ENCODE measurements at places on chromosomes 1 and 21.

- DNase-seq: no peak
Observed at GRCh38 chr1:205692423-205692822, 12.1 kb upstream of the SLC45A3 start.

DNA sequence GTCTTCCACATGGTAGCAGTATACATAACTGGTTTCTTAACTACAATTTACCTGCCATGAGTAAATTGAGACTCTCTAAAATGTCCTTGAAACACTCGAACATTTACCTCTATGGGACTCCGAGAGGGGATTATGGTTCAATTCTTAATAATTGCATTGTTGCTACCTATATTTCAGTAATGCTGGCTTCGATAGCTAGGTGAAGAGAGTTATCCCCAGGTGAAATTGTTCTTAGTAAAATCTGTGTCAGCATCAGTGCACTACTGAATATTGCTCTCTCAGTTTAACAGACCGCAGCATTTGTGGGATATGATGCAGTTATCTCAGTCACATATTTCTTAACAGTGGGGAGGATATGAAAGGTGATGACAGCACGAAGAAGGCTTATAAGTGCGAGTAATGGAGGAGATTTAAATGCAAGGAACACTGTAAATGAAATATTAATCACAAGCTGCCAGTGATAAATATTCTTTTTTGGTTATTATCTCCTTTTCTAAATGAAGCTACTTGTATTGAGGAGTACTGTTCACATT lies 801.9 kb downstream of the BRINP3 start:
- no peak for DNase-seq

GRCh38 chr1:153210206-153210605 lies 7.0 kb downstream of the LELP1 start:
- no peak for DNase-seq

DNA sequence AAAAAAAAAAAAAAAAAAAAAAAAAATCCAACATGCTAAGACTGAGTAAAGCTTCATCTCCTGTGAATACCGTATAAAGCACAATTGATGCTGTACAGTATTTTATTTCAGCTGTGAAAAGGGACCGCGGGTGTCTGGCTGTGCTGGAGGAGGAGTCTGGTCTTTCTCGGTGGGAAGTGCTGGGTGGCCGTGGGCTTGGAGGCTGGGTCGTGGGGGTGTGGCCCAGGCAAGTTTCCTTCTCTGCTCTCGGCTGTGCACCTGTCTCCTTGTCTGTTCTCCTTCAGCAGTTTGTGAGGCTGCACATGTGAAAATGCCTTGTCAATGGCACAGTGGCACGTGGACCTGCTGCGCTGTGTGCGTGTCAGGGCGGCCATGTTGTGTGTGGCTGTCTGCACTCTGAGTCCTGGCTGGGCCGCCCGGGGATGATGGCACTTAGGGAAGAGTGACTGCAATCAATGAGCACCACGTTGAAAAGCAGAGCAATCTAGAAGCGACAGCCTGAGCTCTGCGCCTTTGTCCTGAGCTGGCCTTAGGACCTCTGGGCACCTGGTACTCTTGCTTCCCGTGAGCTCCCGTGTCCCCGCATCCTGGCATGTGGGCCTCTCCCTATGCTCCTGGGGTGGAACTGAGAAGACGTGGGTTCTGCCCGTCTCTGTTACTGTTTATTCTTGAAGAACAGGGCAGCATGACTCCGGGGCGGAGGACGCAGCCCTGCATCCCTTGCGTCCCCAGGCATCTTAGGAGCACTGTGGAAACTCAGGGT lies 14.5 kb downstream of the AGPAT3 start:
- no peak for DNase-seq

DNA sequence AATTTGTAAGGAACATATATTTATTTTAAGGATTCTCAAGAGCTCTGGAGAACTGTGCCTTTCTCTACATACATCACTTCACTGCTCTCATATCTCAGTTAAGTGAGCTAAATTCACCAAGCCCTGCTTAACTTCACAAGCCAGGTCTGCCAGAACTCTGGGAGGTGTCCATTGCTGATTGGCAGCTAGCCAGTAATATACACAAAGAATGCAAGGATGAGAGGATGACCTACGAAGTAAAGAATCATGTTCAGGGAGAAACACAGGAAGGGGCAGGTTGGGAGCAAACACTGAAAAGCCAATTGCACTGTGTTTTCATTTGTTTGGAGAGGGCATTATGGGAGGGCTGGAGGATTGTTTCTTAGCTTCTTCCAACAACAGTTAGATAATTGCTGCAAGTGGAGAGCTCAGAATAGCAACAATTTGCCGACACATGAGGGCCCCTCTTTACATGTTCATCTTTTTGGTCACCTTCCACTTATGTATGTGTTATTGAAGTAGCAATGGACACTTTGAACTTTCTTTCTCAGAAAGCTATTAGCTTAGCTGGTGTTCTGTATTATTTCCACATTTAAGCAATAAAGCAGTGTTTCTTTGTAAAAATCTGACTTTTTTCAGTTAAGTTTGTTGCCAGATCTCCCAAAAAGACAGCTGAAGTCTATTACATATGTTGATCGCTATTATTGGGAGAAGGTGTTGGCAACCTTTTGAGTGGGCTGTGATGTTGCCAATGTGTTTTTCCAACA lies 254.8 kb downstream of the LTN1 start:
- peak; percentile 18 for DNase-seq

DNA sequence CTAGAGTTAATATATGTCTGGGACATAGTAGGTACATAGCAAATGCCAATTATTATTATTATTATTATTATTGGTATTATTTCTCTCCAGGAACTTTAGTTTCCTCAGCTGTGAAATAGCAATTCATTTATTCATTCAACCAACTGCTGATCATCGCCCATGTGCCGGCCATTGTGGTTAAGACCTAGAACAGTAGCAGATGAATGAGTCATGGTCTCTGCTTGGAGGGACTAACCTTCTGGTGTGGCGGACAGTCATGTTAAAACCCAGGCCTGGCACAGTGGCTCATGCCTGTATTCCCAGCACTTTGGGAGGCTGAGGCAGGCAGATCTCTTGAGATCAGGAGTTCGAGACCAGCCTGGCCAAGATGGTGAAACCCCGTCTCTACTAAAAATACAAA lies 23.8 kb upstream of the LDLRAP1 start:
- peak; percentile 79 for DNase-seq

DNA sequence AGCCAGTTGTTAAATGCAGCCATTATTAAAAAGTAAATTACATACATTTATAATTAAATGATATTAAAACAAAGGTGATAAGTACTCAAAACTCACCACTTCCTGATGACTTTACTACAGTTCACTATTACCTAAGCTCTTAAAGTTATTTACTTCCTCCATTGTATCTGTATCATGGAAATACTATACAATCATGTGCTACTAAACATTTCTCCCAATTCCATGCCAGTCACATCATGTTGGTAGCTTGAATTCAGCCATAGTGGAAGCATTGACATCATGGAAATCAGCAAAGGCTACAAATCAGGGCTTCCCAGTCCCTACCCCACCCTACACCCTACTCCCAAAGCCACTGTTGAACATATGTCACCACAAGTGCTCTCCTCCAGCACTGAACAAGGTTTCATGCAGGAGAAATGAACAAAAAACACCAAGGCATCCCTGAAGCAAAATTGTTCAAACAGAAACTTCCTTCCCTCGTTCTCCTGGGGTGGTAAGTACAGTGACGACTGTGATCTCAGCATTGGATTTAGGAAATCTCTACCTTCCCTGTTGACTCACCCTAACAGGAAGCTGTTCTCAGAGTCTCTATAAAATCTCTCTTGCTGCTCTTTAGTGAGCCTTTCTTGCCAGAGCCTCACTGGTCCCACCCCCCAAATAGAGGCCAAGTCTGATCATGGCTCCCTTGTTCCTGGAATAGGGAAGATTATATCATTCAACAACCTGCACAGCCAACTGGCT lies 12.7 kb downstream of the VSIG8 start:
- DNase-seq: no peak

- no peak for DNase-seq
Observed at GRCh38 chr21:31688603-31689368, 29.3 kb downstream of the SOD1 start.

GRCh38 chr1:10522322-10522860 lies 47.6 kb downstream of the PEX14 start:
- no peak for DNase-seq

DNA sequence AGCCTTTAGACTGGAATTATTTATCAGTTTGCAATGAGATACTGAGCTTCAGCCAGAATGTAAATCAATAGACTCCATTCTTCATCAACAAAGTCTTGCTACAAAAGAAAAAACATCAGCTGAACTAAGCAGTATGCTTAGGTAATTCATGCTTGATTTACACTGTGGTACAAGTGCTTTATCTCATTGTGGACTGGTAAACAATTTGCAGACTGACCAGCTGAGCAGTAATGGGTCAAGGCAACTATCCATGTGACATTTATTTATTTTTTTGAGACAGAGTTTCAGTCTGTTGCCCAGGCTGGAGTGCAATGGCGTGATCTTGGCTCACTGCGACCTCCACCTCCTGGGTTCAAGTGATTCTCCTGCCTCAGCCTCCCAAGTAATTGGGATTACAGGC lies 39.8 kb upstream of the SYT2 start:
- no peak for DNase-seq

DNA sequence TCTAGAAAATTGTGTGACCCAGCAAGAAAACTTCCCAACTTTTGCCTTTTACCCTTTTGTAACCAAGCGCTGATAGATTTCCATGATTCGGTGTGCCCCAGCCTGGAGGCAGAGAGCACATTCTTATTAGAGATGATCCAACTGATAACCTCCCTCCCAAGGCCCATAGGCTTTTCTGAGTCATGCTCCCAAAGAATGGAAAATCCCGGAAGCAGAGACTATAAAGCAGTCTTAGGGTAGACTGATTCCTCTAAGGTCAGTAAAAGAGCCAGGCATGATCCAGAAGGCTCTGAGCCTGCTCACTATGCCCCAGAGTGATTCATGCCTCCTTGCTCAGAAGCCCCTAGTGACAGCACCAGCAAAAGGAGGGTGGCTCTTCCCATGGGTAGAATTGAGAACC lies 4.3 kb downstream of the CAMK1G start:
- DNase-seq: no peak

- DNase-seq: no peak
Observed at GRCh38 chr1:205915354-205915990, 27.8 kb downstream of the SLC26A9 start.

DNA sequence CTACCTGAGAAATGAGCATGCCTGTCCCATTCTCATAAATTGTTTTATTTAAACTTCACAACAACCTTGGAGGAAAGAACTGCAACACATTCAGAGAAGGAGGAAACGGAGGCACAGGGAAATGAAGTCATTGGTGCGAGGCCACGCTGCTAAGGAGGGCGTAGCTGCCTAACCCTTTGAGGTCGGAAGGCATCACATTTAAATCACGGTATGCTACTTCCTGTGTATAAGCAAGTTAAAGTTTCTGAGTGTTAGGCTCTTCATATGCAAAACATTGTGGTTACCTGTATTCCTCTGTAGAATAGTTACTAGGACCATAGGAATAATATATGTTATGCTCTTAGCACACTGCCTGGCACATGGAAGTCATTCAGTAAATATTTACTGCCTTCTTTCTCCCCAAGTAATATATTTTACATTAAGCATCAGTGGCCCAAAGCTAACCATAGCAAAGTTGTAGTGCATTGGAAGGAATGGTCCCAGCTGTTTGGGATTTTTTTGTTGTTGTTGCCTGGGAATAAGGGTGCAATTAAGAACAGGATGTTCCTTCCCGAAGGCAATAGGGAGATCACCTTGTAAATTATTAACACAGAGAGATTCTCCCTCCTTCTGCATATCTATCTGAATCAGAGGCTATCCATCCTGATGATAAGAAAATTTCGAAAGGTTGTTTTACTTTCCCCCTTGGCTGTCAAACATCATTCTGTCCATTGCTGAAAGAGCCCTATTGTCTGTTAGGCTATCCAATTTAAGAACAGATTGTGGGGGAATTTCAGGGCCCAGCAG lies 192.2 kb upstream of the C8B start:
- no peak for DNase-seq

- peak; percentile 82 for DNase-seq
Observed at GRCh38 chr1:77394166-77394565, 112.3 kb downstream of the AK5 start.

- no peak for DNase-seq
Observed at GRCh38 chr1:29317916-29318530, 81.7 kb downstream of the PTPRU start.

- DNase-seq: peak; percentile 71
Observed at GRCh38 chr1:91730801-91731732, 154.9 kb downstream of the TGFBR3 start.

Measured in astrocyte (in vitro differentiated cells and primary cell).